ENCODE measurements at places on chromosomes 7 and 10. TPM values are rescaled to one million over a fixed set of nuclear protein-coding genes. Genes with fewer than 3 reads are reported as not detected.

SLC26A5 gene
- not detected for total RNA-seq

NPS gene
- not detected for total RNA-seq

GSTO2 gene
- 2.2 TPM for total RNA-seq

DPCD gene
- total RNA-seq: 31.8 TPM

CPA4 gene
- total RNA-seq: 12.3 TPM

MYOZ1 gene
- not detected for total RNA-seq

CCDC7 gene
- 0.56 TPM for total RNA-seq

MUC12 gene
- total RNA-seq: 15.5 TPM

TMEM209 gene
- total RNA-seq: 18.3 TPM

SLC16A9 gene
- total RNA-seq: 0.07 TPM

ELN gene
- 0.10 TPM for total RNA-seq

ZNF853 gene
- total RNA-seq: 2.2 TPM

ANXA8L1 gene
- 87.4 TPM for total RNA-seq

ELMO1 gene
- 2.8 TPM for total RNA-seq

AKR1C8 gene
- 0.49 TPM for total RNA-seq

GPR141 gene
- not detected for total RNA-seq

NPTX2 gene
- total RNA-seq: not detected

GNAT3 gene
- not detected for total RNA-seq

PLAC9 gene
- not detected for total RNA-seq

GRID1 gene
- 0.38 TPM for total RNA-seq

PRKG1 gene
- total RNA-seq: not detected

SFR1 gene
- total RNA-seq: 20.6 TPM

SCIN gene
- 0.70 TPM for total RNA-seq

P4HA1 gene
- total RNA-seq: 27.5 TPM

CFTR gene
- not detected for total RNA-seq

TMEM236 gene
- total RNA-seq: 0.08 TPM

RNF32 gene
- 1.2 TPM for total RNA-seq

WDFY4 gene
- not detected for total RNA-seq

FGFR2 gene
- 0.45 TPM for total RNA-seq

SPDYE16 gene
- total RNA-seq: not detected

PMS2 gene
- total RNA-seq: 15.3 TPM

CRPPA gene
- 0.34 TPM for total RNA-seq

ABI1 gene
- total RNA-seq: 68.2 TPM

NUB1 gene
- 36.4 TPM for total RNA-seq

FGF8 gene
- 0.08 TPM for total RNA-seq

RSPH10B2 gene
- 0.28 TPM for total RNA-seq

CRYGN gene
- not detected for total RNA-seq

DYNC1I1 gene
- total RNA-seq: not detected

PKD2L1 gene
- total RNA-seq: 0.15 TPM

LRRN3 gene
- not detected for total RNA-seq

CLEC5A gene
- not detected for total RNA-seq

MOGAT3 gene
- total RNA-seq: not detected

VIM gene
- total RNA-seq: 1,863 TPM

VWC2 gene
- not detected for total RNA-seq

VWDE gene
- 0.55 TPM for total RNA-seq

MGAM2 gene
- total RNA-seq: not detected

C10orf62 gene
- total RNA-seq: not detected

PDE1C gene
- 7.1 TPM for total RNA-seq

FGFBP3 gene
- 2.2 TPM for total RNA-seq

ZNF248 gene
- total RNA-seq: 2.9 TPM

ANXA8 gene
- total RNA-seq: 27.8 TPM

LRRTM3 gene
- total RNA-seq: not detected

ADCYAP1R1 gene
- 0.13 TPM for total RNA-seq

CDNF gene
- 0.85 TPM for total RNA-seq
